Activated T-cell treated with anti-CD3 and anti-CD28 coated beads, Interleukin-2, amount 50 U/mL, for 48 hours (primary cell): ENCODE measurements at places on chromosomes 7 and 10.

- no peak for DNase-seq
Observed at GRCh38 chr10:15068802-15069201, 19.8 kb downstream of the ACBD7 start.

DNA sequence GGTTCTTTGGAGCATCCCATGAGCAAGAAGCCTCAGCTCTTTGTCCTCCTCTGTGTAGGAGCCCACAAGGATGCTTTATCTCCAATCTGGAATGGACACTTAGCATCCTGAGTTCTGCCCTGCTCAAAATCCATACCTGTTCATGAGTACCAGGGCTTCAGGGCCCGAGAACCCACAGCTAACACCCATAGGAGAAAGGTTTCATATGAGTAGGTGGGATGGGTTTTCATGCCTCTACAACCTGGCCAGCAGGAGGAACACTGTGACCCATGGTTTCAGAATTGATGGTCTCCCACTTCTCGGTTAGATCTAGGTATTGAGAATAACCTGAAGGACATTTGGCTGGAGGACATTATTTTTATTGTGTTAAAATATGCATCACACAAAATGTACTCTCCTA is 57.8 kb downstream of the TBXAS1 start:
- no peak for DNase-seq

DNA sequence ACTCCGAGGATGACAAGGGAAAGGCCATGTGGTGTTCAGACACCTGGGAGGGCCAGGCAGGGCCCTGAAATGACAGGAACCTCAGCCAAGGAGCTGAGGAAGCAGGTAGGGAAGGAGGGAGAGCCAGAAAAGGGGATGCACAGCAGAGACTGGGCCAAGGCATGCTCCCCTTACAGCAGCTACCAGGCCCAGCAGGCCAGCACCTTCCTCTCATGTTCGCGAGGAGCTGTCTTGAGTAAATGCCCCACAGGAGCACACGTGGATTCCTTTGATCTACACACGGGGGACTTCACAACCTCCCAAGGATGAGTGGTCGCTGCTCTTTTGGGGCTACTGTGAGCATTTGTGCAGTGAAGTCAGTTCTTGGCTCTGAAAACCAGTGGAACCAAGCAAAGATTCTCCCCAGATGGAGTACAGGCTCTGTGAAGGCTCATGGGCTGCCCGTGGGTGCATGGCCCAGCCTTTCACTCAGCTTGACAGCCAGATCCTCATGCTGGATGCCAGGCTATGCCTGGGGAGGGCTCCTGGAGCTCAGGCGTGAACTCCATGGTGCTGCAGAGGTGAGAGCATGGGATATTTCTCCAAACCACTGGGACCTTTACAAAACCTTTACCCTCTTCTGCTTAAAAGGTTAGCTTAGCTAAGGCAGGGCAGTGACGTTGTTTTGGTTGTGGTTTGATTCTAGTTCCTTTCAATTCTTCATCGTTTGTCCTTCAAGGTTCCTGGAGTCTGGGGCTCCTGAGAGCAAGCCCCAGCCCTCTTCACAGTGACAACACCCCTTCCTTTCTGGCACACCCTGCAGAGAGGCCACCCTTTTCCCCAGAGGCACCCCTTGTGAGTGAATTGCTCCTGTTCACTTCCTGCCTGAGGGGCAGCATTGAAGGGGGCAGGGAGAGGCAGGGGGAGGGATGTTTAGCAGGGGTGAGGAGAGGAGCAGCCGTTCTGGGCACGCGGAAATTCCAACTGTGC is 74.2 kb upstream of the ZPBP start:
- DNase-seq: no peak

DNA sequence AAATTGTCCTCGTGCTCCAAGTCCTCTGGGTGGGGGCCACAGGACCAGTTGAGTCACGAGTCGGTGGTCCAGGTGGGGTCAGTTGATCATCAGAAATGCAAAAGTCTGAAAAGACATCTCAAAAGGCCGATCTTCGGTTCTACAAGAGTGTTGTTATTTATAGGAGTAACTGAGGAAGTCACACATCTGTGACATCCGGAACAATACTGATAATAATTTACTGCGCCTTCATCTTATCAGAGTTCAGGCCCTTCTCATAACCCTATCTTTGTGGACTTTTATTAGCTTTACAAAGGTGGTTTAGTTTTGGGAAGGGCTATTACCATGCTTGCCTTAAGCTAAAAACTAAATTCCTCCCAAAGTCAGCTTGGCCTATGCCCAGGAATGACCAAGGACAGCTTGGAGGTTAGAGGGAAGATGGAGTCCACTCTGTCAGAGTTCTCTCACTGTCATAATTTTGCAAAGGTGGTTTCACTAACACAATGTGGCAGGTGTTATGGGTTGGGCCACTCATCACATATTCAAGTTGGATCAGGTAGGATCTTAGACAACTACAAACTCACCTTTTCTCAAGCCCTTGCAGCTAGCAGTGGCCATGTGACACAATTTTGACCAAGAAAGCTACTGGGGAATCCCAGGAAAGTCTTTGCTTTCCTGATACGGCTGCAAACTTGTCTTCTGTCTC is 54.7 kb upstream of the CHST3 start:
- no peak for DNase-seq

DNA sequence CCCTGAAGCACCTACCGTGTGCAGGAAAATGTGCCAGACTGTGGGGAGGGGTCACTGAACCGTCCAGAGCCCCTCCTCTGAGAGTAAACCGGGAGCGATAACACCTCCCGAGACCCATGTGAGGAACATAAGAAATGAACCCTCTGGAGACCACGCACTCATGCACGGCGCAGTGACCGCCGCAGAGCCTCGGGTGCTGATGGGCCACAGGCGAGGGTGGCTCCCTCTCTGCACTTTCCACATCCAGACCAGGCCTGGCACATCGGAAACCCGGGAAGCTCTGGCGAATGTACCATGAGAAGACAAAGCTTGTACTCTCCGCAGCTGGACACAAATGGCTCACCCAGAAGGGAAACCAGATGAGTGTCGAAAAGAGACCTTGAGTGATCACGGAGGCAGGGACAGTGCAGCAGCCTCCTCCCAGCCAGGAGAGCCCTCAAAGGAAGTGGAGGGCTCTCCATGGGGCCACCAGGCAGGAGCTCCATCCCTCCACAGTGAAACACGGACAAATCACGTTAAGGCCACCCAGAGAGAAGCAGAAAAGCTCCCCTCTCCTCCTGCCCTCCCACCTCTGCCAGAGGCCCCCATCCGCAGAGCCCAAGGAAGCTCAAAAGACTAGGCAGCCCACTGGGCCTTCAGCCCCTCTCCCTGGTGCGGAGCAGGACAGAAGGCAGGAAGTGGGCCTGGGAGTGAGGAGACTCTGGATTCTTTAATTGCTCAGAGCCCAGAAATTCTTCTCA is 178.1 kb upstream of the PPP2R2D start:
- no peak for DNase-seq

- no peak for DNase-seq
Observed at GRCh38 chr7:91843831-91844230, 36.7 kb downstream of the MTERF1 start.

- DNase-seq: peak; percentile 69
Observed at GRCh38 chr7:130490888-130491804, 739 bp upstream of the MEST start.

- DNase-seq: no peak
Observed at GRCh38 chr10:22315455-22316285, 518 bp upstream of the COMMD3 start.

DNA sequence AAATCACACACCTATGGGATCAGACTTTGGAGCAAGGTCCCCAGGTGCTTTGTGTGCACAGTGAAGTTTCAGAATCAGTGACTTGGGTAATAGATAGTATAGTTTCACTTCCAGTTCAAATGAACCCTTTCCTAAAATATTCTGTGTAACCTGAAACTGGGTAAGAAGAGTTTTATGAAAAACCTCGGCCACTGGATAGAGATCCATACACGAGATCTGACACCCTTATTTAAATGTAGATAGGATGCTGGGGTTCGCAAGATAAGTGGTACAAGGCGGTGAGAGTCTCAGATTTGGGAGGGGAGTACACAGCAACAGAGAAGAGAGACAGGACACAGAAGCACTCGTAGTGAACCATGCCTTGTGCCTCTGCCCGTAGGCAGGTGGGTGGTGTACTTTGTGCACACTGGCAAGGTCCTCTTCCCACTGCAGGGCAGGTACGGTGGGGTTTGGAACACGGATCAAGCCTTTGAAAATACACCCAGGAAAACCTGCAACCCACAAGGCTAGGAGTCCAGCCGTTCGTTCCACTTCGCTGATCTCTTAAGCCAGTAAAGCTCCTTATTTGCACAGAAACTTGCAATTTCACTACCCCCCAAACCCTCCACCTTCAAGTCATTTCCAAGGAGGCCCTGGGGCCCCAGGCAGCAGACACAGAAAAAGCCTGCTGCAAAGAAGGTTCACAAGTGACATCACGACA is 162.8 kb downstream of the USP6NL start:
- DNase-seq: peak; percentile 13

DNA sequence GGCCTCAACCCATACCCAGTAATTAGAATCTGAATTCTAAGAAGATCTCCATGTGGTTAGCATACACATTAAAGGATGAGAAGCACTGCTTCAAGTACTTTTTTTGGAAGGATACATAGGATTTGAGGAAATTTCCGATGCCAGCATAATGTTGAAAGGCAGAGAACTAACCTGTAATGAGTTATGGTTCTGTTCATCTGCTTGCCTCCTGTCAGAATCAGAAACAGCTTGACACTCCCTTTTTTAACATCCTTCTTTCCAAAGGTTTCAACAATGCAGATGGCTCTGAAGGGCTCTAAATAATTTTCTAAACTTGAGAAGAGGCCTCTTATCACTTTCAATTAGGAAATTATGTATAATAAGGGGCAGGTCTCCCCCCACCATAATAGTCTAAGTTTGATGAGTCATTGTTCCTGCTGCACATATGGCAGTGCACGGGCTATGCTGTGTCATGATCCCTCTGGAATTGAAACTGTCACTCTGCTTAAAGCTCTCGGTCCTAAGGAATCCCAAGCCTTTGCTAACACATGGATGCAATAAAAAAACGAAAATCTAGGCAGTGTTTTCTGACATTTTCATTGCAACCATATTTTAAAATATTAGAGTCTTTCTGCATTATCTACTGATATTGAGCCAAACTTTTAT is 291.2 kb upstream of the FZD1 start:
- DNase-seq: no peak

GRCh38 chr10:77537720-77538373 is 99.8 kb downstream of the KCNMA1 start:
- no peak for DNase-seq

- no peak for DNase-seq
Observed at GRCh38 chr7:45911311-45911710, 9.8 kb downstream of the IGFBP3 start.

DNA sequence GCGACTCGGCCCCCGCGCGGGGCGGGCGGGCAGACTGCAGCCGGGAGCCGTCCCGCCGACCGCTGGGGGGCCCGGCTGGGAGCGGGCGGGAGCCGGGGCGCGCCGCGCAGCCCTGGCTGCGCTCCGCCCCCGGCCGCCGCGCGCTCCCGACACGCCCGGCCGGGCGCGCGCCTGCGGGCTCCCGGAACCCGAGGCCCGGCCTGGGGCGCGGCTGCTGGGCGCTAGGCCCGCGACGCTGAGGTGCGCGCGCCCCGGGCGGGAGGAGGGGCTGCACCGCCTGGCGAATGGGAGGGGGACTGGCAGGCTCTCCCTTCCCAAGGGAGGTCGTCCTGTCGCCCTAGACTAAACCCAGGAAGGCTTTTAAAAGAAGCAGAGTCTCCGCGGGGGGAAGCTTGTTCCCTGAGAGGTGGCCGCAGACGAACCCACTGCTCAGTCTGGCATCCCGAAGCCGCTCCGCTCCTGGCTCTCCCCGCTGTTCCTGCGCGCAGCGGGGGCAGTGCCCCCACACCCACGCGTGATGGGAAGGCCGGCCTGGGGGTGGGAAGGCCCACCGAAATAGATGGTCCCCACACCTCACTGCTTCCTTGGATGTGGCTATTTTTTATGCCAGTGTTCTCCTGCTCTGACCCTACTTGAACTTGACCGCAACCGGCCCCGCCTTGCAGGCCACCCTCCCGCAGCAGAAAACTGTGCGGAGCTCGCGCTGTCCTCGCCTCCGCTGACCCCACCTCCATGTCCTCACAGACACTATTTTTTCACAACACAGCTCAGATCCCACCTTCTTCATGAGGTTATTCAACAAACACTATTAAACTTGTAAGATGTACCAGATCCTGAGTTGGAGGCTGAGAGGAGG is at the start of gene VOPP1:
Gene VOPP1, minus strand, starts transcription at position 125 of the 856 bp plus-strand sequence. CDS start 178 bp downstream, outside the sequence.
- DNase-seq: peak; percentile 67
